ENCODE measurements at places on chromosomes 13 and 19.

DNA sequence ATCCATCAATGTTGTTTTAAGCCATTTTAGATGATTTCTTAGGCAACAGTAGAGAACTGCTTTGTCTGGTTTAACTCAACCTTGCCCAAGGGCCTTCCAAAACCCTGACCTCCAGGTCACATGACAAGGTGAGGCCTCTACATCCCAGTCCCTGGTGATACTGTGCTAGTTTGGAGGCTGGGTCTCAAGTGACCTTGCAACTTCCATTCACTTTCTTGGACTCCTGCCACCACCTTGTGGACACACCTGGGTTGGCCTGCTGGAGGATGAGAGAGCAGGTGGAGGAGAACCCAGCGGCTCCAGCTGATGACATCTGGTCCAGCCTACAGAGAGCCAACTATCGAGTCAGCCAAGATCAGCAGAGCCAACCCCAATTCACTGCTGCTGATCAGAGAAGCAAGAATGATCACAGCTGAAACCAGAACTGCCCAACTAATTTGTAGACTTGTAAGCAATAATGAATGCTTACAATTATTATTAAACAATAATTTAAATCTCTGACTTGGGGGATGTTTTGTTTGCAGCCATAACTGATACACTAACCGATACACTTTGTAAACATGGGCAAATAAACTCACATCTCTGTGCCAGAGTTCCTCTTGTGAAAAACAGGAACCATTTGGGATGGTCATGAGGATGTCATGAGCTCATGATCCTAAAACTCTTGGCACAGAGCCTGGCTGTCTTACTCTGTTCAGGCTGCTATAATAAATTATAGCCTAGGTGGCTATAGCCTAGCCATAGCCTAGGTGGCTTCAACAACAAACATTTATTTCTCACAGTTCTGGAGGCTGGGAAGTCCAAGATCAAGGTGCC lies 11.5 kb downstream of the FAM187B start:
- H3K27me3 ChIP-seq = no peaks in the 10 kb centered on the region
- peaks cover 21% of the 10 kb centered on the region for H3K4me1 ChIP-seq
- H3K27ac ChIP-seq = no peak overlapping the region
- no peak overlapping the region for H3K4me3 ChIP-seq
- DNase-seq = peak; percentile 75

- H3K4me3 ChIP-seq = no peak overlapping the region
- no peak overlapping the region for H3K27ac ChIP-seq
- DNase-seq = no peak
- H3K27me3 ChIP-seq = no peaks in the 10 kb centered on the region
Measured at GRCh38 chr19:28609944-28610343, 603.0 kb downstream of the UQCRFS1 start.

DNA sequence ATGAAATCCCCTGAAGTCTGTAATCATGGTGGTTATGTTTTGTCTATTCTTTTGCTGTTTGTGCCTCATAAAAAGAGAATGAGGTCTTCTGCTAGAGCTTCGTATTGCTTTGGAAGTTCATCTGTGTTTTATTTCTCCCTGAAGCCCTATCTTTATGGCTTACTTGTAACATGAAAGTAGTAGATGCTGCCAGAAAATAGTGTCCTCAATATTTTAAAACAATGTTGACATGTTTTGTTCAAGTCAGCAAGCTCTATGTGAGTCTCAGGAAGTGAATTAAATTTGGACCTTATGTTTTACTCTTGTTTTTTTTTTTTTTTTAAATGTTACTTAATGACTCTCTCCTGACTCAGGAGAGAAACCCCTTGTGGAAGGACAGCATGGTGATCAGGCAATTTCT lies 130.5 kb downstream of the B3GLCT start:
- no peaks in the 10 kb centered on the region for H3K4me1 ChIP-seq
- no peak overlapping the region for H3K4me3 ChIP-seq
- DNase-seq = no peak
- H3K27me3 ChIP-seq = no peaks in the 10 kb centered on the region
- H3K27ac ChIP-seq = no peak overlapping the region

GRCh38 chr13:32016631-32017030 lies 14.9 kb upstream of the FRY start:
- H3K36me3 ChIP-seq = no peaks in the 10 kb centered on the region
- no peaks in the 10 kb centered on the region for H3K27me3 ChIP-seq
- H3K4me3 ChIP-seq = no peak overlapping the region
- no peak overlapping the region for H3K27ac ChIP-seq
- DNase-seq = no peak

- no peak for DNase-seq
- no peak overlapping the region for H3K27ac ChIP-seq
- H3K4me3 ChIP-seq = no peak overlapping the region
- no peaks in the 10 kb centered on the region for H3K27me3 ChIP-seq
Measured at GRCh38 chr13:114115191-114115671, 17.2 kb downstream of the RASA3 start.

- H3K27me3 ChIP-seq = no peaks in the 10 kb centered on the region
- no peak for DNase-seq
- H3K36me3 ChIP-seq = no peaks in the 10 kb centered on the region
- H3K27ac ChIP-seq = no peak overlapping the region
- no peaks in the 10 kb centered on the region for H3K4me1 ChIP-seq
- no peak overlapping the region for H3K4me3 ChIP-seq
Measured at GRCh38 chr13:112887151-112887550, 81.9 kb upstream of the MCF2L start.

DNA sequence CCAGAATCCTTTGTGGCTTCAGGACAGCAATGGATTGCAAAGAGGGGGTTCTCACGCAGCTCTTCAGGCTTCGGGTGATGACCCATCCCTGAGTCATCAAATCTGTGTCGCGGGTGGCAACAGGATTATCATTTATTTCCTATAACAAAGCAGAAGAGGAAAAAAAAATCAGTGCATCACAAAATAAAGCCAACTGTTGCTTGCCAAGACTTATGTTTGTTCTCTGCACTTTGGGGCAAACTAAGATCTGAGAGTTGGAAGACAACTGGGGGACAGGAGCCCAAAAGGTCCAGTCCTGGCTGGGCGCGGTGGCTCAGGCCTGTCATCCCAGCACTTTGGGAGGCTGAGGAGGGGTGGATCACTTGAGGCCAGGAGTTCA lies 6.4 kb downstream of the GNA15 start:
- H3K27ac ChIP-seq = no peak overlapping the region
- H3K4me3 ChIP-seq = no peak overlapping the region
- no peaks in the 10 kb centered on the region for H3K36me3 ChIP-seq
- no peak for DNase-seq
- H3K4me1 ChIP-seq = no peaks in the 10 kb centered on the region
- no peaks in the 10 kb centered on the region for H3K27me3 ChIP-seq

- H3K4me1 ChIP-seq = no peaks in the 10 kb centered on the region
- no peak for DNase-seq
- H3K4me3 ChIP-seq = no peak overlapping the region
- H3K27me3 ChIP-seq = no peaks in the 10 kb centered on the region
Measured at GRCh38 chr19:49976496-49976895, 15.5 kb upstream of the SIGLEC11 start.

DNA sequence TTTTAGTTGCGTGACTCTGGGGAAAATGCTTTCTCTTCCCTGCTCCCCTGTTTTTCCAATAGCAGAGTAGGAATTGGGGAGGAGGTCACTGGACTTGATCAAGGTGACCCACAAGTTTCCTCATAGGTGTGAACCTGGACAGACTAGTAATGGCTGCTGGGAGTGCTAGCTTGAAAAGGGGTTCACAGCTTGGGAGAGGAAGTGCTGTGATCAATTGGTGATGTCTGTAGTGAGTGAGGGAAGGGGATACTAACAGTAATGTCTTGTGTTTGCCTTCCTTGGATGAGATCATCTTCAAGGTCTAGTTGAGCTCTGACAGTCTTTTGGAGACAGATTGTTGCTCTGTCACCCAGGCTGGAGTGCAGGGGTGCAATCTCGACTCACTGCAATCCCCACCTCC lies 1.7 kb downstream of the BCL2L12 start:
- peaks cover 8% of the 10 kb centered on the region for H3K36me3 ChIP-seq
- peaks cover 35% of the 10 kb centered on the region for H3K4me1 ChIP-seq
- H3K27ac ChIP-seq = no peak overlapping the region
- no peak for DNase-seq

DNA sequence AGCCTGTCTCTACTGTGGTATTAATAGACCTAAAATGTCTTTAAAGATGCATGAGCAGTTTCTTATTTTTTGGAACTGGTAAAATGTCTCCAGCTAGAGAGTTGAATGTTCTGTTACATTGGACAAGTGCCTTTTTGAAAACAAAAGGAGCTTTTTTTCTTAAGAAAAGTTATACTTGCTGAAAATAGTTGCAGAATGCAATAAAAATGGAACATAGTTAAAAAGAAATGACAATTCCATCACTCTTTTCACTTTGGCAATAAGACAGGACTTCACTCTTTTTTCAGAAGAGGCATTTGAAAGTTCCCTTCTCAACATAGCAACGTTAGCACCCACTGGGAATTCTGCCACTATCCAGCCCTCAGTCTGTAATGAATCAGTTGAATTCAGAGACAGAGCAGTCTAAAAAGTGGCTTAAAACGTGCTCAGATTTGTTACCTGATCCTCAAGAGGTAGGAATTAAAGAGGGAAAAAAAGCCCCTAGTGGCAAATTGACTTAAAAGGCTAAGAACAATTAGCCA lies 10.1 kb downstream of the RGCC start:
- H3K4me3 ChIP-seq = no peak overlapping the region
- peak overlapping the region; percentile 71 for H3K27ac ChIP-seq
- H3K36me3 ChIP-seq = peaks cover 55% of the 10 kb centered on the region

DNA sequence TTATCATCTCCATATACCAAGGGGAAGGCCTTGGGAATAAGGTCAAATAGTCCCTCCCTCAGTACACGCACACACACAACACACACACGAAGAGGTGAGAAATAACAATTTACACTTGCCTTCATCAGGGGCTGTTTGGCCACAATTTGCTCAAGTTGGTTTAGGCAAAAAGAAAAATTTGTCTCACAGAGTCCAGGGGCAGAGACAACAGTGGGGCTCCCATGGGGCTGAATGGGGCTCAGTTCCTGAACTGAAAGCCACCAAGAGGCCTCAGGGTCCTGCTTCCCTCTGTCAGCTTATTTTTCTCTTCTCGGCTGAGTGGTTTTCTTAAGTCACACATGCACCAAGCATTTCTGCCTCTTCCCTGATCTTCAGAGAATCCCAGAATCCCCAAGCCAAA lies 35.5 kb downstream of the PCDH8 start:
- DNase-seq = no peak
- no peaks in the 10 kb centered on the region for H3K27me3 ChIP-seq
- H3K36me3 ChIP-seq = no peaks in the 10 kb centered on the region
- H3K4me1 ChIP-seq = peaks cover 11% of the 10 kb centered on the region
- no peak overlapping the region for H3K4me3 ChIP-seq

DNA sequence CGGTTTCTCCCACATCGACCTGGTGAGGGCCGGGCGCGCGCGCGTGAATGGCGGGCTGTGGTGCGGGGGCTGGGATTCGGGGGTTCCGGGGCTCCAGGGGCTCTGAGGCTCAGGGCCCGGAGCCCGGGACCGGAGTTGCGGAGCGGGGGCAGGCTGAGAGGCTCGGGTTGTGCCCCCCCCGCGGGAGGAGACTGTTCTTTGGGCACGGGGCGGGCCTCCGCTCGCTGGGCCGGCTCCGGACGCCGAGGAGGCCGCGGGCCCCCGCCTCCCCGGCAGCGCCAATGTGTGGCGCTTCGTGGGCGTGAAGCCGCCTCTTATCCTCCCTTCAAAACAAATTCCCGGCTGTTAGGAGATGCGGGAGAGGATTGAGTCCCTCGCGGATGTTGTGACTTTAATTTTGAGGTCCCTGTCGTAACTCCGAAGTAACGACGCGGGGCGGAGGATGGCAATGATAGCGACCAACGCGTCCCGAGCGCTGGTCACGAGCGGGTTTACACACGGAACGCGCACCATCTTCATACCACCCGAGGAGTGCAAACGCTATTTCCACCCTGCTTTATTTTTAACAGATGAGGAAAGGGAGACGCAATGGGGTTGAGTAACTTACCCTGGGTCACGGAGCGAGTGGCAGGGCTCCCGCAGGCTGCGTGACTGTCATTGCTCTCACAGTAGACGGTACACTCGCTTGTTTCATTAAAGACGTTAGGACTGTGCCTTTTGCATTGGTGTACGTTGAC lies 536 bp downstream of the UBA2 start:
- H3K4me1 ChIP-seq = peaks cover 30% of the 10 kb centered on the region
- peak; percentile 60 for DNase-seq
- H3K27me3 ChIP-seq = no peaks in the 10 kb centered on the region
- peaks cover 37% of the 10 kb centered on the region for H3K36me3 ChIP-seq
- peak overlapping the region; percentile 98 for H3K4me3 ChIP-seq

DNA sequence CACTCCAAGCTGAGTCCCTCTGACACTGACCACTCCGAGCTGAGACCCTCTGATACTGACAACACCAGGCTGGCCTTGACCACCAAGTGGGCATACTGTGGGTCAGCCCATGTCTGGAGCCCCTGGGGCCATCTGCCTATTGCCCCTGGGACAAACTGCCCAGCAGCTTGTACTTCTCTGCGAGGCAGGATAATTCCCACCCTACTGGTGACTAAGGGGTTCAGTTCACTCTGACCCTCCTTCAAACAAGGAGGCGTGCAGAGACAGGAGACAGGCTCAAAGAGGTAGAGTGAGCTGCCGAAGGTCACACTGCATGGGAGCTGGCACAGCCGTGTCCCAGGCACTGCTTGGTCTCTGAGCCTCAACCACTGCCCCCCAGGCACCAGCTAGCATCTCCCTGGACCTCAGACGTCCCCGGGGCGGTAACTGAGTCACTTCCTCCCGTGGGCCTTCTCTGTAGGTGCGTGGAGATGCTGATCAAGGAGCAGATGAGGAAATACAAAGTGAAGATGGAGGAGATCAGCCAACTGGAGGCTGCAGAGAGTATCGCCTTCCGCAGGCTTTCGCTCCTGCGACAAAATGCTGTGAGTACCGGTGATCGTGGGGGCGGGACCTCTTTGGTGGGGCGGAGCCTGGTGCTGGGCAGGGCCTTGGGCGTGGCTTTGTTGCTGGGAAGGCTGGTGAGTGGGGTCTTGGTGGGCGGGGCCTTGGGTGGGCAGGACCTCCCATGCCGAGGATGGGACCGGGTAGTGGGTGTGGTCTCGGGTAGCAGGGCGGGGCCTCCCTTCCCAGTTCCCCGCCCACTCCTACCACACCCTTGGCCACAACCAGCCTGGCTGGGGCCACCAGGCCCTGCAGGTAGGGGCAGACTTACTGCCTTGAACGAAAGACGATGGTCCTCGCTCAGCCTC lies 5.8 kb upstream of the USE1 start:
- peak overlapping the region; percentile 13 for H3K4me3 ChIP-seq
- peaks cover 14% of the 10 kb centered on the region for H3K4me1 ChIP-seq
- DNase-seq = peak; percentile 98
- H3K27me3 ChIP-seq = no peaks in the 10 kb centered on the region
- peaks cover 12% of the 10 kb centered on the region for H3K36me3 ChIP-seq

All from Karpas-422 (cell line).